DMS153 (cell line): ENCODE measurements at places on chromosomes 4 and X.

DNA sequence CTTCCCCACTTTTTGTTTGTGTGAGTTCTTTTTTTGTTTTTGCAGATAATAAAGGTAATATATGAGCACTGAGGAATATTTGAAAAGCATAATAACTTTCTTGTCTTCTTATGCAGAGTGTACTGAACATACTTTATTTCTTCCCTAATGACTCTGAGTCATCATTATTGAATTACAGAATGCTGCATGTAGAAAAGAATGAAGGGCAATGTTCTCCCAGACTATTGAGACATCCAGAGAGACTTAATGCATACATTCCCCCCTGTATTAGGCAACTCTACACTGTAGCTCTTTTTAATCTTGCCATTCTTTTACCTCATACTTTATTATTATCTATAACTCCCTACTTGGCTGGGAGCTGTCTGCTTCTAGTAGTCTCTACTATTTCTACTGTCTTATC lies 240.5 kb upstream of the ANKRD50 start:
- no peak for DNase-seq

DNA sequence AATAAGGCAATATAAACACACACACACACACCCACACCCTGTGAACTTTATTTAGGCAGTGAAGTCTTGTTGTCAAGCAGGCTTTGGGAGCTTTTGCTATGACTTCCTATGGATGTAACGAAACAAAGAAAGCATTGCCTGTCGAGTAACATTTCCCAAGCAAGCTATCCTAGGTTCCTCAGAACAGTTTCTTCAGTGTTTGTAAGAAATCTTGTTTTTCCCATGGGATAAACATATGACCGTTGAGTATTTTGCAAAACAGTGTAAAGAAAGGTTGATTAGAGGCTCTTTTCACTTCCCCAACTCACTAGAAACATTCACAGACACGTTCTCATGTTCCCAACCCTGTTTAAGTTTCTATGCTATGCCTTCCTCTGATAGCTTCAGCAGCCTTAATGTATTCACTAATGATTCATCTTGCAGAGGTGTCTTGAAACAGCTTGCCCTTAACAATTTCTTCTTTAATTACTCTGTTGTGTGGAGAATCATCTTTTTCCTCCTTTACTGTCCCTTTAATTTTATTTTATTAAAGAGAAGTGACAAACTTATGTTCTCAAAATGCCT lies 1947.1 kb upstream of the TENM3 start:
- no peak for DNase-seq

DNA sequence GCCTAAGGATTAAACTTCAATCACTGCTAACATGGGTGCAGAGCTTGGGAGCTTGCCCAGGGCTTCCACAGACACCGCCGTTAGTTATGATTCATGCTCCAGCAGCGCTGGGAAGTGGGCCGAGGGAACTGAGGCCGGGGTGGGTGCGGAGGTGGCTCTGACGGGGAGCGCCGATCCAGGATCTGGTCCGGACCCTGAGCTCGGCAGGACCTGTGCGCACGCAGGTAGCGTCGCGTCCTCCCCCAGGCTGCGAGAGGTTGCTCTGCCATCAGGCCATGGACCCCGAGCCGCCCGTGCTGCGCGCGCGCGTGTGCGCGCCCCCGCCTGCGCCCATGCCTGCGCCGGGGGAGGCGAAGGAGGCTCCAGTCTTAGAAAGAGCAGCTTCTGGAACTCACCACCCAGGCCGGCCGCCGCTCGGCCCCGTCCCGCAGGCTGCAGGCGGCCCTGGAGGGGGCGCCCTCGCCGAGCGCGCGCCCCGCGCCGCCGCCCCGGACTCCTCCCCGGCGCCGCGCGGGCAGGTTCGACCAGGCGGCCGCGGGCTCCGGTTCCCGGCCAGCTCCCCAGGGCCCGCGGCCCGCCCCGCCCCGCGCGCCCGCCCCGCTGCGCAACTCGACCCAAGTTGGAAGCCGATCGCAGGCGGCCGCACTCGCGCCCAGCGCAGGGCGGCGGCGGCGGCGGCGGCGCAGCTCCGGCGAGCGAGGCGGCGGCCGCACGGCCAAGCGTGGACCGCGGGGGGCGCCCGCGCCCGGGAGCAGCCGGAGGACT lies 732 bp upstream of the ADRA2C start:
- DNase-seq: no peak

DNA sequence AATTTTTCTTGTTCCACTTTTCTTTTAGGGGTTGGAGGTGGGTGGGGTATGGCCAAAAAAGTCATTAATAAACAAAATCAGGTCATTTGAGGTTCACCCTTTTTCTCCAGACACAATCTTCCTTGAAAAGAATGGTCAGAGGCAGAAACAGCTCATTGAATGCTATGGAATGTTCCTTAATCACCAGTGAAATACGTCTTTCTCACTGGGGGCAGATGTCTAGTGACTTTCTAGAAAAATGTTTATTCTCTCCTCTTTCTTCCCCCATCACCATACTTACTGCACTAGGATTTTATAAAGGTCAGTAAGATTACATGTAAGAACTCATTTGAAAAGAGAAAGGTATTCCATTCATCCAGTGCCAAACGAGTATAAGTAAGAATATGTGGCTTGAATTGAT lies 44.5 kb downstream of the MGST2 start:
- DNase-seq: no peak

DNA sequence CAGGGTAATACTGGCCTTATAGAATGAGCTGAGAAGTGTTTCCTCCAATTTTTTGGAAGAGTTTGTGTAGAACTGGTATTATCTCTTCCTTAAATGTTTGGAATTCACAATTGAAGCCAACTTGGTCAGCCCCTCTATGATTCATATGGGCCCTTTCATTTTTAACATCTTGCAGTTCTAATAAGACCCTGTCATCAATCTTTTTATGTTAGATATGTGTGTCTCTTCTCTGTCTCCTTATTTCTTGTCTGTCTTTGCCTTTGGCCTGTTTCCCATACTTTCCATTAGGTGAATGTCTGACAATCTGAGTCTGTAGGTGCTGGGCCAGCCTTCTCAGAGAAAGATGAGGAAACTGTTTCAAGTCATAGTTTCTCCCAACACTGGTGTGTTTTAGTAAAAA lies 88.7 kb downstream of the SLC16A2 start:
- DNase-seq: no peak

- no peak for DNase-seq
Measured at GRCh38 chr4:1763550-1764080, 29.5 kb upstream of the FGFR3 start.

GRCh38 chrX:118114971-118115370 lies 1.6 kb downstream of the KLHL13 start:
- no peak for DNase-seq

DNA sequence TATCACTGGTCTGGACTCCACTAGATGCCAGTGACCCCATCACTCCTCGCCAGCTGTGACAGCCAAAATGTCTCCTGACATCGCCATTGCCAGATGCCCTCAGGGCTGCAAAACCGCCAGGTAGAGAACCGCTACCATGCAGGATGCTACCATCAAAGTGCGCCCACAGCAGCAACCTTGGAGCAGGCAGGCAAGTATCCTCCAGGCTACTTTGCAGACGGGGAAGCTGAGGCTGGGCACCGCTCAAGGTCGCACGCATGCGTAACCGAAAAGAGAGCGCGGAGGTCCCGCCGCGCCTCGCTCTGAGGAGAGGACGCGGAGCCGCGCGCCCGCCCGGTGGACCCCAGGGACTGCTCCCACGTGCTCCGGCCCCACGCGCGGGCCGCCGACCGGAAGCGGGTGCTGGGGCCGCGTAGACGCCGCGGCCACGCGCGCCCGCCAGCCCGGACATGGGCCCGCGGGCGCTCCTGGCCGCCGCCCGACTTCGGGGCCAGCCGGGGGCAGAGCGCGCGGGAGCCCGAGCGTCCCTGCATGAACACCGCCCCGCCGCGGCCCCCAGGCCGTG lies at the start of gene STS:
Gene STS, plus strand, starts transcription at position 300 of the 565 bp plus-strand sequence. CDS start 105,488 bp downstream, outside the sequence.
- no peak for DNase-seq

DNA sequence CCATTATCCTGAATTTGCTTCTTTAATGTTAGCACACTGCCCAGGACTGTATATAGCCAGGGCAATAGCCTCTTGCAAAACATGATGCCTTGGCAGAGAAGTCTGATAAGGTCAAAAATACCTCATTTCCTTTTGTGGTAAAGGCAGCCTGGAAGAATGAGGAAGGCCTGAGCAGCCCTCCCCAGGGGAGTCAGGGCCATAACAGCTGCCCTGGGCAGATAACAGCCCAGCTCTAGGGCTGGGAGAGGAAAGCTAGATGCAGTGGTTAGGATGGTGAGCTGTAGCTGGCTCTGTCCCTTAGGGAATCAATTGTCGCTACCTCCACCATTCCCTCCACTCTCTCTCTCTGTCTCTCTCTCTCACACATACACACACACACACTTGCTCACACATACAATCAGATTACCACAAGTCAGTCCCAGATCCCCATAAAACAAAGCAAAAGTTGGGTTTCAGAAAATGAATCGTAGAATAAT lies 29.2 kb downstream of the EFHC2 start:
- no peak for DNase-seq

- DNase-seq: no peak
Measured at GRCh38 chr4:48653217-48654014, 126.7 kb downstream of the FRYL start.

- DNase-seq: no peak
Measured at GRCh38 chrX:152923599-152923998, 25.7 kb downstream of the ZNF185 start.

DNA sequence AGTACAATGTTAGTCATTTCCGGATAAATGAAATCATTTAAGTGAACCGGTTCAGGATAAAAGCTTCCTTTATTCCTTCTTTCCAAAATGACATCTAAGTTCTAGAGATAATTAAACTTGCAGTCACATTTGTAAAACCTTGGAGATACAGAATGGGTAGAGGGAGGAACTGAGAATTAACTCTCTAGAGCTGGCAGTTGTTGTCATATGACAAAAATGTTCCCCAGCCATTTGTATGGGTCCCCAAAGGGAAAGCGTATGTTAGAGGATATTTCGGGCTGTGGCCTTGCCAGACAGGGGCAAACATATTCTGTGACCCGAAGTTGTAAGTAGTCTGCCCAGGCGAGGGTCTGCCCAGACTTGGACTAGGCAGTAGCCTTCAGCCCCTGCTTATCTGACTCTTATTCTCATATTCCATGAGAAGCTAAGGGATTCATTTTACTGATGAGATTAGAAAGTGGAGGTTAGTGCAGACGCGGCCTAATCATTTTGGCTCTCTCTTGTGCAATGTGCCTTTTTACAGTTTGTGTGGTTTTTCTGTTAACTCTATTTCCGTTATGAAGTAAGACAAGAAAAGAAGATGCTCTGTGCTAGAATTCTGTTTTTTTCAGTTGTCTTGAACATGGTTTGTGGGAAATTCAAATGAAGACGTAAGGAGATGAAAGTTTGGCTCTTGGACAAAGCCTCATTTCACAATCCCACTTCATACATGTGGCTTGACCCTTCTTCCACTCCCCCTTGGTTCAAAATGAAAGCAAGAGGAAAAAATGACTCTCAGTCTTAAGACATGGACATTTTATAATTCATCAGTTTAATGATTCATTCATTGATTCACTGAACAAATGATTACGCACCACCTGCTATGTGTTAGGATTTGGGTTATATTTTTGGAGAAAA lies 2394.2 kb upstream of the AGA start:
- no peak for DNase-seq

DNA sequence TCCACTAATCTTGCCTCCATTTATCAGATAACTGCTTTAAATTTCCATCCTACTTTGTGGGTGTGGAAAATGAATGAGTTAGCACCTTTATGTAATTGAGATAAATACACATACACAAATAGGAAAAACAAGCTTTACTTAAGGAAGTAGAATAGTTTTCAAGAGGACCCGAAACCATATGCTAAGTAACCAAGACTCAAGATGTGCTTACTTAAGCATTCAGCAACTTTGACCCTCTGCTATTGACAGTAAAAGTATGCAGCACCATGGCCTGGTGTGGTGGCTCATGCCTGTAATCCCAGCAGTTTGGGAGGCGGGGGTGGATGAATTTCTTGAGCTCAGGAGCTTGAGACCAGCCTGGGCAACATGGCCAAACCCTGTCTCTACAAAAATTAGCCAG lies 29.9 kb downstream of the RNF175 start:
- no peak for DNase-seq

- DNase-seq: no peak
Measured at GRCh38 chrX:112866175-112866574, 25.5 kb upstream of the AMOT start.

GRCh38 chr4:66777097-66777496 lies 768.2 kb downstream of the CENPC start:
- no peak for DNase-seq

DNA sequence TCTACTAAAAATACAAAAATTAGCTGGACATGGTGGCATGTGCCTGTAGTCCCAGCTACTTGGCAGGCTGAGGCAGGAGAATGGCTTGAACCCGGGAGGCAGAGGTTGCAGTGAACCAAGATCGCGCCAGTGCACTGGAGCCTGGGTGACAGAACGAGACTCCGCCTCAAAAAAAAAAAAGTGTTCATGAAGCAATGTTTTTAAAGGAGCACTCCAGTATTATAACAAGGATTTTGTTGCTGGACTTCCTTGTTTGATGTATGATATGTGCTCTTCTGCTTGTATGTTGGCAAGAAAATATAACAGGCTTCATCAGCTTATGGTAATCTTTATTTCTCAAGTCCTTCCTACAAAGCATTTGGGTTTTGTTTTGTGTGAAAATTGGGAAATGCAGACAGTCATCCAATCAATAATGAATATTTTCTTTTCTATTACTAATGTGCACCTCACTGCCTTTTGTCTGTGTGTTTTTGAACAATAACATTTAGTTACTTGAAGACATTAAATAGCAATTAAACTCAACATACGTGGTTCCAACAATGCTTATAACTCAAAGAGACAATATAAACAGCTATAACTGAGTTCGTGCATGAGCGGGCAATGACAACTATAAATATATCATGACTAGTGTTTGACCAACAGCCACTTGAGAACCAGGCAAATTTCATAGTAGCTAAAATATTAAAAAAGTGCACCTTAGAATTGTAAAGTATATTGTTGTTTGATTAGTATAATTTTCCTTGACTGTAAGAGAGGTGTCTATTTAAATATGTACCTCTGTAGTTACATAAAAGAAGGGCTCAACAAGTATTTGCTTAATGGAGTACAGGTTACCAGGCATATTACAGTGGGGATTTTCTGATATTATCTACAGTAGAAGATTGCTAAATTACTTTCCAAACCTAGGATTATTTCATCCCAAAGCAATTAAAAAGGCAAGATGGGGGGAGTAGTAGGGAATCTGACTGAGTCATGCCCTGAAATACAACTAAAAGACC lies 210.7 kb downstream of the PPP3CA start:
- peak; percentile 79 for DNase-seq

DNA sequence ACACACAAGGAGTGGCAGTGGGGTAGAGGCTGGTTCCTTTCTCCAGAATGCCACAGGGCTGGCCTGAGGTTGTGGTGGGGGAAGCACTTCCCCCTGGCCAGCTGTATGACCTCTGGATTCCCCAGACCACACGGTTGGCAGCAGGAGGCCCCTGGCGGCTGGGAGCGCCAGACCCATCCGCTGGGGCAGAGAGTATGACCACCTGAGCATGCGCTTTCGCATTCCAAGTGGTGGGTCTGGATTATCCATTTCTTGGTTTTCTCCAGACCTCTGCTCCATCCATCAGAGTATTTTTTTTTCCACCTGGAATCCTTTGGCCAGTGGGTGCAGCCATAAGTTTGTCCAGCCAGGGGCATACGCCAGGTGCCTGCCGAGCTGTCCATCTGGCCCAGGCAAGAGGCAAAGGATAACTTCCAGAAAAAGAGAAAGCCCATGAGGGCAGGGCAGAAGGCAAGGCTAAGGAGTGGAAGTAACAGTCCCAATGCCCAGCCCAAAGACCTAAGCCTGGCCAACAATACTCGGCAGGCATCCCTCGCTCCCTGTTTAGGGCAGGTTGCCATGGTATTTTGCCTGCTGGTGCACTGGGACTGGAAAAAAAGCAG lies 39.3 kb downstream of the NHSL2 start:
- no peak for DNase-seq
